Hindlimb muscle (tissue), 1 donor: ENCODE measurements at places on chromosomes 7 and 10. TPM values are rescaled to one million over a fixed set of nuclear protein-coding genes. Genes with fewer than 3 reads are reported as not detected.

PTN gene
- 52.2 TPM for polyA plus RNA-seq

TUBB8 gene
- polyA plus RNA-seq: not detected

AGMO gene
- polyA plus RNA-seq: 0.18 TPM

CYP3A4 gene
- not detected for polyA plus RNA-seq

SYCE1 gene
- 0.43 TPM for polyA plus RNA-seq

MPLKIP gene
- 20.4 TPM for polyA plus RNA-seq

TNPO3 gene
- 30.9 TPM for polyA plus RNA-seq

CALD1 gene
- polyA plus RNA-seq: 93.4 TPM

EVX1 gene
- polyA plus RNA-seq: not detected

TMEM139 gene
- 0.98 TPM for polyA plus RNA-seq

STAG3 gene
- polyA plus RNA-seq: 25.7 TPM

FAM237B gene
- polyA plus RNA-seq: not detected
